ENCODE measurements at places on chromosomes 16 and 17.

DNA sequence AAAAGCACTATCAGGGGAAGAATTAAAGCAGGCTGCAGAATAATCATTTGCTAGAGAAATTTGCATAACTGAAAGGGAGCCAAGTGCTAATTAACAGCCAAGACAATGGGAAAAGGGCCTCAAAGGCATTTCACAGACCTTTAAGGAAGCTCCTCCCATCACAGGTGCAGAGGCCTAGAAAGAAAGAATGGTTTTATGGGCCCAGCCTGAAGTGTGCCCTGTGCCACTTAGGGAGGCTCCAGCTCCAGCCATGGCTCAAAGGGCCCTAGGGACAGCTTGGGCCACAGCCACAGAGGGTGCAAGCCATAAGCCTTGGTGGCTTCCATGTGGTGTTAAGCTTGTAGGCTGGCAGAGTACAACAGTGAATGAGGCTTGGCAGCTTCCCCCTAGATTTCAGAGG, 50.1 kb downstream of the RNF112 start:
- DNase-seq: no peak

DNA sequence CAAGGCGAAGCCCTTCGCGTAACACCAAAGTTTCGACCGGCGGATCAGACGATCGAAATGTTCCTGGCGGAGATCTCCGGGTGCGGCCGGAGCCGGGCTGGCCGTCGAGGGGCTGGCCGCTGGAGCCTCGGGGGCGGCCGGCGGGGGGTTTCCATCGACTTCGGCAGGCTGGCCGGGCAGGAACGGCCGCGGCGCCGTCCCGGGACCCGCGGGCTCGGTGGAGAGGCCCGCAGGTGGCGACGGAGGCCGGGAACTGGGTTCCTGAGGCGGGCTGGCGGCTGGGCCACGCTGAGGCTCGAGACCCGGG, 1.1 kb downstream of the EPOP start:
- DNase-seq: no peak

DNA sequence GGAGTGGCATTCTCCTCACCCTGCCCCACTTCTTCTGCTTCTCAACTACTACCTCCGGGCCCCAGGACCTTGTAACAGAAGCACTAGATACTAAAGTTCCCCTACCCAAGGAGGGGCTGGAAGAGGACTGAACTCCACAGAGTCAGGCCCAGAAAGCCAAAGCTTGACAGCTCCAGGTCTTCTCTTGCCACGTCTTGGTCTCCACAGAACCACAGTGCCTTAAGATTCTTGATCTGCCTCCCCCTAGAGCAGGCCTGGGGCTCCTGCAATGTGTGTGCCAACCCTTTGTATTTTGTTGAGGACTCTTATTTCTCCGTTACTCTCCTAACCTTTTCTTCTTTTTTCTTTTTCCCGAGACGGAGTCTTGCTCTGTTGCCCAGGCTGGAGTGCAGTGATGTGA, 4.0 kb downstream of the SLC16A13 start:
- DNase-seq: no peak

GRCh38 chr16:53664724-53665345, 38.8 kb downstream of the RPGRIP1L start:
- no peak for DNase-seq

GRCh38 chr17:75269844-75270217, 1.2 kb downstream of the MIF4GD start:
- DNase-seq: no peak

- DNase-seq: no peak
Measured at GRCh38 chr17:77779711-77780539, 178.6 kb upstream of the TNRC6C start.

All from KBM-7 (cell line).